ENCODE measurements at places on chromosomes 2 and 18.

DNA sequence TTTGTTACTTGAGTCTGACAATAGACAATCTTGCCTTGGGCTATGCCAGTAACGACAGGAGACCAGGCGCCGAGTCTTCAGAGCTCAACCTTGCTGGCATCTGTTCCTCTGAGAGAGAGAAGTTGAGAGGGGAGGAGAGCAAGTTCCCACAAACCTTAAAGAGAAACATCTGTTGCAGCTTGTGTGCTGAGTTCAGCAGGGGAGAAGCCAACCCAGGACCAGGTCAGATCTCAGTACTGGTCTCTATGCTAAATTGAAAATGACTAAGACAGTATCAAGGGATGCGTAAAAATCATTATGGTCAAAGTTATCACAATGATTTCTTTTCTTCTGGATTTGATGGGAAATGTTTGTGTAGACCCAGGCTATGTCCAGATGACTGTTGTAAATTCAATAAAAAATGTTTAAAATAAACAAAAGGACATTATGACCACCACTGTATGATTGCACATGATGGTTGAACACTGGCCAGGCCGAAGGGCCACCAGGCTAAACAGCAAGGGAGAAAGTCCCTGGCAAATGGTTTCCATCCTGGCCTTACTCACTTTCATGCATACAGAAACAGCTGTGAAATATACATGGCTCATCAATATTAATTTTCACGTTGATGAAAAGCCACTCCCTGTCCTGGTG, 100.3 kb upstream of the PMAIP1 start:
- no peak for DNase-seq

DNA sequence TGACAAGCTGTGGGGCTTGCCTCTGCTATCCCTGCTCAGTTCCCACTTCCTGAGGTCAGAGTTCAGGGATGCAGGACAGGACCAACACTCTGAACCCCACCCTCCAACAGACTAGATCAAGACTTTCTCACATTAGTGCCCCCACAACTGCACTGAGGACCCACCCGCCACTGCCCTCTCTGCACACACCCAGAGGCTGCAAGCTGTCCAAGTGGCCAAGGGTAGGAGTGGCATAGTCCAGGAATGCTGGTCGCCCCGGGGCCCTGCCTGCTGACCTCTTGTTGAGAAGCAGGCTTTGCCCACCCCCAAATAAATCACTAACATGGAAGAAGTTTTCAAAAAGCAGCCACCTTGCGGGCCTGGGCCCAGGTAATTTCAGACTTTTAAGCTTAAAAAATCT, 5.5 kb upstream of the KIF1A start:
- DNase-seq = no peak

DNA sequence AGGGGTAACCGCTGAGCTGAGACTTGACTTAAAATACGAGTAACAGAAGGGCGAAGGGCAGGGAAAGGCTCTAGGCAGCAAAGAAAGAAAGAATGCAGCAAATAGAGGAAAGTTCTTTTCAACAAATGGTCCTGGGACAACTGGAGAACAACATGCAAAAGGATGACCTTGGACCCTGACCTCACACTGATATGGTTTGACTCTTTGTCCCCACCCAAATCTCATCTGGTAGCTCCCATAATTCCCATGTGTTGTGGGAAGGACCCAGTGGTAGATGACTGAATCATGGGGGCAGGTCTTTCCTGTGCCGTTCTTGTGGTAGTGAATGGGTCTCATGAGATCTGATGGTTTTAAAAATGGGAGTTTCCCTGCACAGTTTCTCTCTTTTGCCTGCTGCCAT, 33.9 kb downstream of the ST3GAL5 start:
- DNase-seq = no peak

DNA sequence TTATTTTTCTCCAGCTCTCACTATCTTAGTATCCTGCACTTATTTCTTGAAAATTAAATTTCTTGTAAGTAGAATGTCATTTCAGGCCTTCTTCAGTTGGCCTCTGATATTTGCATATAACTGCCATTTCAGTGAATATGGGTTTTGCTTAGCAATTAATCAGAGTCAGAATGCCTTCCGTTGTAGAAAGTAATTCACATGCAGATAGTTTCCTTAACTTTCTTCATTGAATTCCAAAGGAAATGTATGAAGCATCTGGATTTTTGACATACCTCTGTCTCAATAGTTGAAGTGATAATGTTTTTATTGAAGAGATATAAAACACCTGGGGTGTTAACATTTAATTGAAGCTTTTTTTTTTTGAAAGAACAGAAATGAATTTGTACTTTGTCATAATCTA, 914.1 kb upstream of the NXPH2 start:
- DNase-seq = no peak

GRCh38 chr2:219308142-219309101, 779 bp downstream of the PTPRN start:
- peak; percentile 48 for DNase-seq

GRCh38 chr2:43212931-43213330, 13.5 kb downstream of the ZFP36L2 start:
- no peak for DNase-seq

- no peak for DNase-seq
Measured at GRCh38 chr2:240248721-240249422, 108.4 kb upstream of the OTOS start.

DNA sequence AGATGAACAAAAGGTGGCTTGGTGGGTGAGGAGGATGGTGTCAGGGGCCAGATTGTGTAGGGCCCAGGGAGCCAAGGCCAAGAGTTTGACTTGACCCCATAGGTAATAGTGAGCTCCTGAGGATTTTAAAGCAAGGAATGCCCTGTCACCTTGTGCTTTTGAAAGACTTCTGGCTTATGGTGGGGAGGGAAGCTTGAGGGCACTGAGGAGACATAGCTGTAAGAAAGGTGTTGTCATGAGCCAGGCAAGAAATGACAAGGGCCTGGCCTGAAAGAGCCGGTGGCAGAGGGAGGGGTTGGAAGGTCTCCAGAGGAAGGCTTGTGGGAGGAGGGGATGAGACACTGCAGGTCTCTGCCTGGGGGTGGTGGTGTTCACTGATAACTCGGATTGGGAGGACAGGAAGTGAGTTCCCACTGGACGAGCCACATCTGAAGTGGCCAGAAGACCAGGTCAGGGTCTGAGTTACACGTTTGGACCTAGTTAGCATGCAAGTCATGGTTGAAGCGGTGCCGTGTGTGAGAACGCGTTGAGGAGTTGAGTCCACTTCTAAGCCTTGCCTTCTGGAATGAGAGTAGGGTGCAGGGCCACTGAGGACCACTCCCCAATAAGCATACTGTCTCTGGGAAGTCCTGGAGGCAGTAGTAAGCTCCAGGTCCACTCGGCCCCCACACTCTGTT, 64.3 kb downstream of the TET3 start:
- no peak for DNase-seq
